Activated gamma-delta T cell treated with anti-CD3 and anti-CD28 coated beads, Interleukin-2, amount 50 U/mL, for 16 hours (primary cell): ENCODE measurements at places on chromosomes 12 and 14.

DNA sequence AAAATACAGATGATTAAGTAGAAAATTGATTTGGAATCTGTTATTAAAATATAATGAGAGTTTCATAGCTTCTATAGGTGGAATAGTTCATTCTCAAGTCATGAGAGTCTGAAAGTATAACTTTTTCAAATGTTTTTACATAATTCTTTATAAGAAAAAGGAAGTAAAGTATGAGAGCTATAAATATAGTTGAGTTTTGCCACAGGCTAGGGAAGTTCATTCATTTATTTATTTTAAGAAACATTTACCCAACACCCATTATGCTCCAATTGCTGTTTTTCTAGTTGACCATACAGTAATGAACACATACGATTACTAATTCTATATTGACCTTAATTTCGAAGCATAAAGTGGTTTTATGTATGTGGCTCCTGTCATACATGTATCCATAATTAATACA, 24.8 kb downstream of the LRRIQ1 start:
- no peak for DNase-seq

DNA sequence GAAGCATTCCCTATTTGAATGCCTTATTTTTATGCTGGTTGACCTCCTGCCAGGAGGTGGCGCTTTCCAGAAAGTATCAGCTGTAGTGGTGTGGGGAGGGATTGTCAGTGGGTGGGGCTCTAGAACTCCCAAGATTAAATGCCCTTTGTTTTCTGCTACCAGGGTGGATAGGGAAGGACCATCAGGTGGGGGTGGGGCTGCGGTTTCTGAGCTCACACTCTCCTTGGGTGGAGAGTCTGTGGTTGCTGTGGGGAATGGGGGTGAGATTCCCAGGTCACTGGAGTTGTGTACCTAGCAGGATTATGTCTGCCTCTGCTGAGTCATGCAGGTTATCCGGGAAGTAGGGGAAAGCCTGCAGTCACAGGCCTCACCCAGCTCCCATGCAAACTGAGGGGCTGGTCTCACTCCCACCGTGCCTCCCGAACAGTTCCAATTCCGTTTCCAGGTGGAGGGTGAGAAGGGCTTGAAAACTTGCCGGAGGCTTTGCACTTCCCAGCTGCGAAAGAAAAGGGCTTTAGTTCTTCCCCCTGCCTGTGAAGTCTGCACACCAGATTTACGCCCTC, 68.3 kb downstream of the ALG10B start:
- no peak for DNase-seq

GRCh38 chr14:50362764-50363713, 33.6 kb downstream of the CDKL1 start:
- DNase-seq, result no peak

- DNase-seq, result no peak
These were observed 154.4 kb upstream of the GARIN6 start for GRCh38 chr12:99493197-99493596.

- no peak for DNase-seq
These were observed 279.9 kb downstream of the RPS29 start for GRCh38 chr14:49306152-49306751.

- DNase-seq, result no peak
These were observed 32.5 kb downstream of the MMAB start for GRCh38 chr12:109540526-109541412.

GRCh38 chr12:116324654-116325335, 47.3 kb upstream of the MED13L start:
- no peak for DNase-seq

DNA sequence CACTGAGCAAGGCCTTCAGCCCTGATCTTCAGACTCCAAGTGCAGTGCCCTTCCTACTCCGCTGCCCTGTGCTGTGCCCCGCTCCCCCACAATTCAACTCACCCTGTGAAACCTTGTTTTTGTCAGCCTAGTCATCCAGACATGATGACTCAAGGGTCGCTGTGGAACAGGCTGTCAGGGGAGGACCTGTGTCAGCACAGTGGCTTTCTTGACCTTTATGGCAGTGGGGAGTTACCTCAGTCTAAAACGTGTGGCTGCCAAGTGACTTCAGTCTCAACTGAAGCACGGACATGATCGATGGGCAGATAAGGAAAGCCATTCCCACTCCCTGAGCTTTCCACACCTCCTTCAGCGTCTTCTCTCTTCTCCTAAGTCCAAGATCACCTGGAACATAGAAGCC, 16.3 kb upstream of the FLVCR2 start:
- DNase-seq, result peak; percentile 42

DNA sequence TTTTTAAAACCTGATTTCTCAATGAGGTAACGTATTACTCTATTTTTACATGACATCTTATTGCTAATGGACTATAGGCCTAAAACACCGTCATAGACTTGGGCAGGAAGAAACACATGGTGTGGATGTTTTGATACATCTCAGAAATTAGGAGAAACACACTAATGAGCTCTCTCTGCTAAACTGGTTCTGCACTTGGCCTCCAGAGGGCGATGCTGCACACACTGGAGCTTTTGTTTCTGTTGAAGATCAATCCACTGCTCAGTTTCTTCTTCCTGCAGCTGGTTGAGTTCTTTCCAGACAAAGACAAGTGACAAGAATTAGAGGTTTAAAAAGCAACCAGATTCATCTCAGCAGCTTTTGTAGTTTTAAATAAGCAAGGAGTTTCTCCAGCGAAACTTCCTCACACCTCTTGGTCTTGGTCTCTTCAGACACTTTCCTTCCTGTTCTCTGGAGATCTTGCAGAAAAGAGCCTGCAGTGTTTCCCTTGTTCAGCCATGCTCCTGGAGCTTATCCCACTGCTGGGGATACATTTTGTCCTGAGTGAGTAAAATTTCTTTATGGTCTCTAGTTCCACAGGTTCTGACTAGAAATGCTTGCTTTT, 178.5 kb upstream of the OR4E1 start:
- DNase-seq, result peak; percentile 46

- no peak for DNase-seq
These were observed 18.3 kb downstream of the GPR132 start for GRCh38 chr14:105046891-105047282.
